ENCODE measurements at places on chromosomes 11 and 22.
A peak's percentile ranks its signal among the peaks of the same experiment; 100 is the strongest.

DNA sequence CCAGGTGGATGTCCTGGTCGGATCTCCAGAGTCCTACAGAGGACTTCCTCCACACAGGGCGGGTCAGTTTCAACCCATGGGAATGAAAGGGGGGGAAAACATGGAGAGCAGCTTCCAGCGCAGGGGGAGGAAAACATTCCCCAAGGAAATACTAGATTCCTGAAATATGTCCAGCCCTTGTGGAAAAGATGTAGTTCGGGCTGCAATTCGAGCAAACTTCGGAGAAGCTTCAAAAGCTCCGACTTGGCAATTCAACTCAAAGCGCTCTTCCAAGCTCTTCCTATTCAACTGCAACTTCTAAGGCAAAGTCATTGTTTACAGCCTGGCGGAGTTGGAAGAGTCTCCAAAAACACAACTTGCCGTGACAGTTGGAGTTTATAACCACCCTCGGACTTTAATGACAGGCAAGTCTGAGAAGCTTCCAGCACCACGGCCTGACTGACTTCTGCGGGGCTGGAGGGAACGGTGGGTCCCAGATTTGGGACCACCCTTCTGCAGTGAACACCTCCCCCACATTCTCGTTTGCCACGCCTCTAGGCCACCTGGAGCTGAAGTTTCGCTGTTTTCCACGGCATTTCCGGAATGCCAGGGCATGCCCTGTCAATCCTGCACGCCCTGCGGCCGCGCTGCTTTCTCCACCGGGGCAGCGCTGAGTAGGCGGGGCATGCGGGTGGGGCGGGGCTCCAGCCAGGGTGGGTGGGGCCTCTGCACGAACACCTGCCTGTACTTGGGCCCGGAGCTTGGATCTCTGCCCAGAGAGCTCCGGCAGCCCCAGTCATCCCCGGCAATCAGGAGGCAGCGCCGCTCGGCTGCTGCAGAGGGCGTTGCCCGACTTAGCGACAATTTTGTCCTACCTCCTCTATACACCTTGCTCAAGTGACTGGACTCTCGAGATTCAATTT is 49.0 kb upstream of the BIRC3 start:
- DNase-seq, result peak; percentile 41

DNA sequence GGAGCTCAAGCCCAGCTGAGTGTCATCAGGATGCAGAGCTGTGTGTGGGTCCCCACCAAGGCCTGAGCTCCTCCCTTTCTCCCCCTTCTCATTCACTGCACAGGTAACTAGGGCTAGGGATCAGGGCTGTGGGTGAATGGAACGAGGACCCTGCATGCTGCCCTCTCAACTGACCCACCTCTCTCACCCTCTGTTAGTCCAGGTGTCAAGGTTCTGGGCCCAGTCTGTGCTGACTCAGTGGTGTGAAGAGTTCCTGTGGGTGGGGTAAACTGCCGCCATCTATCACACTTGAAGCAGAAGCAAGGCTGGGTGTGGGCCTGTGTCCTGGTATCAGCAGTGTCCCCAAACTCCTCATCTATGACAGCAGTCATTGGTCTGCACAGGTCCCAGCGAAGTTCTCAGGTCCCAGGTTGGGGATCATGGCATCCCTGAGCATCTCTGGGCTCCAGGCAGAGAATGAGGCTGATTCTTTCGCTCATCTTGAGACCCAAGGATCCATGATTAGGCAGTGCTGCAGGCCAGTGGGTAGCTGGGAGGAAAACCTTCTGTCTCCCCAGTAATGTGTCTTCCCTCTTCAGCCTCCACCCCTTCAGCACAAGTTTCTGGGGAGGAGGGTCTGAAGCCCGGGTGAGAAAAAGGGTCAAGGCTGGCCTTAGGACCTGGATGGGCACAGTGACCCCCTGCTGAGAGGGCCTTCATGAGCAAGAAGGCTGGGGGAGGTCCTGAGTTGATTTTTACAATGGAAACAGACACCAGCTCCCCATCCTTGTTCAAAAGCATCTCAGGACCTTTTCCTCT is 109.8 kb downstream of the ZNF280B start:
- no peak for DNase-seq

DNA sequence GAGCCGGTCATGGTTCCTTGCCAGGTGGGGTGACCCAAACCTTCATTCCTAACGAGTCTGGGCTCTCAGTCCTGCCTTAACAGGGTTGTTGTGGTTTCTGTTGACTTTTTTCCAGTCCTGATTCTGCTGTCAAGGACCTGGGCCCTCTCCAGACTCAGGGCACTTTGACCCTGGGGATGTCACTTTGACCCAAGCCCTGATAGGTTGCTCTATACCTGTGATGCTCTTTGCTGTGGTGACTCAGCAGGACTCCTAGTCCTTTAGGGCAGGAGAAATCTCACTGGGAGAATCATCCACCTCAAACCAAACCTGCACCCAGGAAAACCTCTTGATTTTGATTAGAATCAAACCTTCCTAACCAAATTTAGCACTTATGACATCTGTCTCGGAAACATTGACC is 20.5 kb upstream of the MPPED1 start:
- DNase-seq, result no peak

DNA sequence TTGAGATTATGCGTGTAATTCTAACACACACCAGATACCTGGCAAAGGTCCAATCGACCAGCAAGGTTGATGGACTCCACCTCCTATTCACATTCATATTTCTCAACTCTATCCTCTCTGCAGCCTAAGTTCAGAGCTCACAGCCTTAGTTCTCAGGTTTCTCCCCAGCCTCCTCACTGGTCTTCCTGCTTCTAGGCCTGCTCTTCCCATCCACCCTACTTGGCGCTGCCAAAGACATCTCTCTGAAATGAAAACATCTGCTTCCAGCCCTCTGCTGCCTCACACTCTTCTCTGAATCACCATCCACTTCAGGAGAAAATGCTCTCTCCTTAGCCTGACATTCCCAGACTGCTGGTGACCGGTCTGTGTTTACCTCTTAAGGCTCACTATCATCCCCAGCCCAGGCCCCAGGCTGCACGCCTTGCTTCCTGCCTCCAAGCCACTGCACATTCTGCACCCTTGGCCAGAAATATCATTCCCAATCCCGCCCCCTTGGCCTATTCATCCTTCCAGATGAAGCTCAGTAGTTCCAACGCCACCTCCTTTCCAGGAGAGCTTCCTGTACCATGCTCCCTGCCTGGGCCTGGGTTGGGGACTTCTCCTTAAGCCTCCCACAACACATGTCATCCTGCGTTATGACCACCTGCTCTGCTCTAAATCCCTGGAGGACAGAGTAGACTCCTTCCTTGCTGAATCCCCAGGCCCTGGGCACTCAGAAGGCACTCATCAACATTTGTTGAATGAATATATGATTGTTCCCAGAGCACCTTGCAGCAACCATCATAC is 3.5 kb downstream of the ARRB1 start:
- DNase-seq, result no peak

DNA sequence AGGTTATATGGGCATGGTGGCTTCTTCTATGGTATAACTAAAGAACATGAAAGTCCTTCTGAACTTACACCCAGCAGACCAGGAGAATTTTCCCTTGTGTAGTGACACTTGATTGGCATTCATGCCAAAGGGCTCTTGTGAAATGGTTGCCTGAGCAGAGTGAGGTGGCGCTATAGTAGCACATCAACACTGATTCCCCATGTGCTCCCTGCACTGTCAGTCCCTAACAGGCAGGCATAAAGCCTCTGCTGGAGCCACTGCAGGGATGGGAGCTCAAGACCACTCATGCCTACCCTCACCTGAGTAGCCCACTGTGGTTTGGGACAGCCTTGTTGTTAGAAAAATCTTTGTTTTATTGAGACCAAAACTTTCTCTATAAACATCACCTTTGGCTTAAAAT is 92.6 kb upstream of the LIN7C start:
- DNase-seq, result no peak

DNA sequence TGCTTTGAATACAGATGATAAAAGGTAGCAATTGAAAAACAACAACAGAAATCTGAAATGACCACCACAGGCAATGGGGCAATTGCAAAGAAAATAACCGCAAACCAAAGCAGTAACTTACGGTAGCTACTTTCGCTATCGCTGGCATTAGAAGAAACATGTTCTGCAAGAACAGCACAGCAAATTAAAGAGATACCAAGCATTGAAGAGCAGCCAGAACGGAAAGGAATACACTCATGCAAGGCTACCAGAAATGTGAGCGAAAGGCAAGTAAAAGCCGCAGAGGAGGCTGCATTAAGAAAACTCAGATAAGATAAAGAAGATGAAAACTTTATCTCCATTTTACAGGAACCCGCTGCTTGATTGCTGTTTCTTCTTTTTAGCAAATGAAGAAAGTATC is 194.1 kb upstream of the CCDC90B start:
- no peak for DNase-seq

GRCh38 chr11:130003717-130004001 is 1.0 kb upstream of the PRDM10 start:
- DNase-seq, result no peak
